ENCODE measurements at places on chromosomes 1 and 21.

- no peak for DNase-seq
Observed at GRCh38 chr1:51976846-51977602, 13.5 kb downstream of the RAB3B start.

DNA sequence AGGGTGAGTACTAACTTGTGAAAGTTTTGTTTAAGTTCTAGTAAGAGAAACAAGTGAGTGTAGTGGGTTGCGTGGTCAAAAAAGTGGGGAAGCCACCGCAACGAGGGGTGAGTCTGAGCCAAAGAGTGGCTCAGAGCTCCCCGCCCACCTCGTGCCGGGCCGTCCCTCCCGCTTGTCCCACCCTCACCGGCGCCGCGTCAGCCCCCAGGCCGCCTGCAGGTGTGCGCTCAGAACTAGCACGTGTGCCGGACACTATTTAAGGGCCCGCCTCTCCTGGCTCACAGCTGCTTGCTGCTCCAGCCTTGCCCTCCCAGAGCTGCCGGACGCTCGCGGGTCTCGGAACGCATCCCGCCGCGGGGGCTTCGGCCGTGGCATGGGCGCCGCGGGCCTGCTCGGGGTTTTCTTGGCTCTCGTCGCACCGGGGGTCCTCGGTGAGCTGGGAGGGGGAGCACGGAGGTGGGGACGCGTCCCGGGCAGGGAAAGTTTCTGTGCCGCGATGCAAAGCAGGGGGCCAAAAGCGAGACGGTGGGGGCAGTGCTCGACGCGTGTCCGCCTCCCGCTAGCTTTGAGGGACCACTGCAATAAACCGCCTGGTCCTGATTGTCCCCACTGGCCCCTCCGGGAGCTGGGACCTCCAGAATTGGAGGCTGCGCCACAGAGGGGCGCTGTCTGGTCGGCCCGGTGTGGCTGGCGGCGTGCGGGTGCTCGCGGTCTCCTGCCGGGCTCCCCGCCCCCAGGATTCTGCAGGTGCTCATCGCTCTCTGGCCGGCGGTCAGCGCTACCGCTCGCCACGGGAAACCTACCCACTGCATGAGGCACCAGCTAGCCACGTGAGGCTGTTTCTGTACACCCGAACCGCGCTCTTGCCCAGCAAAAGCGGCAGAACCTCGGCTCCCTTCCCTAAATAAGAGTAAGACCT is at the start of gene CR2:
TSS of gene CR2 (plus strand) at position 283 of the 919 bp plus-strand sequence. CDS start at position 374, 91 bp downstream.
- peak; percentile 23 for DNase-seq

DNA sequence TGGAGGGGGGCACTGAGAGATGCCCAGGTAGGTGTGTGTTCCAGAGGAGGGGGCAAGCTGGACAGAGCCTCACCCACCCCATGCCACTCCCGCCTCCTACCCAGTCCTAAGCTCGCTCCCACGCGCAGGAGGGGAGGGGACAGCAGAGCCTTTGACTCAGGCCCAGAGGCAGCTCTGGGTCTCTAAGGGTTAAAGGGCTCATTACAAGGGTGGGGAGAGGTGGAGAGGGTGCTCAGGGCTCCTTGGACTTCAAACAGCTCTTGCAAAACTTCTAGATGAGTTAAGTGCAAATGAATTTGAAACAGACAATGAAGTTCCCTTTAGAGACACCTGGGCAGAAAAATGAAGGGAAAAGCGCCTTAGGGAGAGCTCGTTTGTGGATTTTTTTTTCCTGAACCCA is 104.2 kb upstream of the CASZ1 start:
- DNase-seq = no peak

GRCh38 chr1:1670866-1671265 is 12.1 kb upstream of the CDK11B start:
- DNase-seq = no peak

DNA sequence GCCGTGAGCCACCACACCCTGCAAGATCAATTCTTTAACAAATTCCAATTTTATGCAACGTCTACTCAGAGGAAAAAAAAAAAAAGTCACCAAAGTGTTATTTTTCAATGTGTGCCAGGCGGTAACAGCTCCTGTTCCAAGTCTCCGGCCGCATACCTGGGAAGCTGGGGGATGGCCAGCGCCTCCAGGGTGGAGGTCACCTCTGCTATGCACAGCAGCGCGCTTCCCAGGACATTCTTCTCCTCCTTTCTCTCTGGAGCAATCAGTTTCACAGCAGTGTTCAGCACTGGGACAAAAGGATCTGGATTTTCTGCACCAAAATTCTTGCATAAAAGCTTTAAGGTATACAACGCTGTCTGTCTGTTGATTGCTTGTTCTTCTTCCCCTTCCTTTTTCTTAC is 34.3 kb downstream of the LGALS8 start:
- DNase-seq = no peak
